ENCODE measurements at places on chromosomes 4 and X.

GRCh38 chr4:38099908-38100407 lies 139.8 kb downstream of the PTTG2 start:
- DNase-seq, result no peak
- H3K4me3 ChIP-seq, result no peak overlapping the region
- H3K36me3 ChIP-seq, result no peaks in the 10 kb centered on the region
- no peaks in the 10 kb centered on the region for H3K27me3 ChIP-seq
- no peak overlapping the region for H3K27ac ChIP-seq

DNA sequence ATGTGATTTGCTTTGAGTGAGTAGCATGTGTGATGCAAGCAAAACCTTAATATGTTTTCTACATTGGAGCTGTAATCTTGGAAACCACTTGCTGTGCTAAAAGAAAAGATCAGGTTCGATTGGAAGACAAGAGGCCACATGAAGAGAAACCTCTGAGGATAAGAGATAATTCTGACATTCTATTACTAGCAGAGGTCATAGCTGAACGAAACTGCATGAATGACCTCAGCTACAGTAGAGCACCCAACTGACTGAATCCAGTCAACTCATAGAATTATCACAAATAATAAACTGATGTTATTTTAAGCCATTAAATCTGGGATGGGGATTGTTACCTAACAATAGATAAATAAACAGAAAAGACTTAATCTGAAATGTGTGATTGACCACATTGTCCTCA lies 147.1 kb downstream of the CAMK2D start:
- no peaks in the 10 kb centered on the region for H3K27me3 ChIP-seq
- no peak overlapping the region for H3K27ac ChIP-seq
- H3K36me3 ChIP-seq, result no peaks in the 10 kb centered on the region
- H3K4me3 ChIP-seq, result no peak overlapping the region

GRCh38 chr4:45302828-45303227 lies 576.5 kb upstream of the GNPDA2 start:
- DNase-seq, result no peak
- no peaks in the 10 kb centered on the region for H3K4me1 ChIP-seq
- no peak overlapping the region for H3K27ac ChIP-seq
- no peaks in the 10 kb centered on the region for H3K27me3 ChIP-seq
- no peak overlapping the region for H3K4me3 ChIP-seq
- no peaks in the 10 kb centered on the region for H3K36me3 ChIP-seq

DNA sequence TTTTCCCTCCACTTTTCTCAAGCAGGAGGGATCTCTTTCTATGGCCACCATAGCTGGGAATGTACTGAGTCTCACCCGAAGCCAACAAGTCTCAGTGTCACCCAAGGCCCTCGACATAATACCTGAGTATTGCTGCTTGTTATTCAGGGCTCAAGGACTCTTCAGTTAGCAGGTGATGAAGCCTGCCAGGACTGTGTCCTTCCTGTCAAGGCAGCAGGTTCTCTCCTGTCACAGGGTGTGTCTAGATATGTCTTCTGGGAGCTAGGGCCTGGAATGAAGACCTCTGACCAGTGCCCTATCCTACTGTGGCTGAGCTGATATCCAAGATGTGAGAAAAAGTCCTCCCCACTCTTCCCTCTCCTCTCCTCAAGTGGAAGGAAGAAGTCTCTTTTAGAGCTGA lies 391.0 kb upstream of the DIPK2B start:
- no peak overlapping the region for H3K4me3 ChIP-seq
- no peak for DNase-seq
- H3K27me3 ChIP-seq, result no peaks in the 10 kb centered on the region

GRCh38 chrX:130170752-130171445 lies 863 bp upstream of the RAB33A start:
- no peak overlapping the region for H3K27ac ChIP-seq
- no peak for DNase-seq

DNA sequence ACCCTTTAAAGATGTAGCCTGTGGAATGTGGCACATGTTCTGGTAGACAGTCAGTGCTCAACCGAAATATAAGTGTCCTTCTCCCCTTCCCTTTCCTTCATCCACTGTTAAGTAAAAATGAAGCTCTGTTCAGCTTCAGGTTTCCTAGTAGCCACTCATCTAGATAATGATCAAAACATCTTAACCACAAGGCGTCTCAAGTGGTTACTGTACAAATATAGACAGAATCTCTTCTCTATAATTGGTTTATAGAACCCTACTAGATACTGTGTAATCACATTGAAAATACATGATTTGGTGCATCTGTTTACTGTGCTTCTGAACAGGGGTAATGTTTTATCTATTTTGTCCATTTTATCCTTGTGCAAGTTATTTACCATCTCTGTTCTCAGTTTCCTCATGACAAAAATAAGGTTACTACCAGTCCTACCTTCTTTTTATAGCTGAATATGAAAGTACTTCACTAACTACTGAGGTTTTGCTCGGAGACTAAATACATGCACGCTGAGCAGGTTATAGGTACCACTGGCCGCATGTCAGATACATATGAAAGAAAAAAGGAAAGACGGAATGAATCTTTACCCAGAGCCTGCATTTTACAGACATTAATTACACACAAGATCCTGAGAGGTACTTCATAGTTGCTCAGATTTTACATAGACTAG lies 20.3 kb upstream of the SLC25A4 start:
- H3K4me3 ChIP-seq, result no peak overlapping the region
- no peak overlapping the region for H3K27ac ChIP-seq
- H3K27me3 ChIP-seq, result no peaks in the 10 kb centered on the region
- H3K4me1 ChIP-seq, result no peaks in the 10 kb centered on the region

DNA sequence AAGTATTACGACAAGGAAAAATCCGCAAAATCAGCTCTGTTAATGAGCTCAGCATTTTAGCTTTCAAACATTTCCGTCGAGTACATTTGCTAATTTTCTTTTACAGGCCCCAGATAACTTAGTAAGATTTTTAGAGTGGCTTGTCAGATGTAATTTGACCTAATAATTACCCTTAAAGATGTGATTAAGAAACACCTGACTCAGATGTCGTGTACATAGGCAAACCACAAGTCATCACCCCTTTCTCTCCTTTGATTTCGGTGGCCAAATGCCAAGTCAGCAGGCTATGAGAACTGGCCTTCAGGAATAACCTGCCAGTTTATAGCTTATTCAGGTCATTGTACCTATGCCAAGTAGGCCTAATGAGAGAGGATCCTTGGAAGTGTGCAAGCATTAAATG lies 369.6 kb downstream of the PCDH7 start:
- peak; percentile 97 for DNase-seq
- H3K4me3 ChIP-seq, result no peak overlapping the region
- H3K4me1 ChIP-seq, result peaks cover 77% of the 10 kb centered on the region
- no peaks in the 10 kb centered on the region for H3K36me3 ChIP-seq
- peak overlapping the region; percentile 96 for H3K27ac ChIP-seq

- DNase-seq, result no peak
- no peaks in the 10 kb centered on the region for H3K4me1 ChIP-seq
- no peak overlapping the region for H3K4me3 ChIP-seq
- no peaks in the 10 kb centered on the region for H3K36me3 ChIP-seq
Observed at GRCh38 chr4:166886718-166887117, 347.6 kb downstream of the SPOCK3 start.

All from HCT116 (cell line).